ENCODE measurements at places on chromosomes 1 and 21. TPM values are rescaled to one million over a fixed set of nuclear protein-coding genes. Genes with fewer than 3 reads are reported as not detected.

MXRA8 gene
- 0.80 TPM for total RNA-seq

CYP2J2 gene
- total RNA-seq = 1.6 TPM

RC3H1 gene
- total RNA-seq = 29.5 TPM

NKAIN1 gene
- total RNA-seq = not detected

ZBTB37 gene
- 8.3 TPM for total RNA-seq

S100A5 gene
- 11.1 TPM for total RNA-seq

FCGR3B gene
- not detected for total RNA-seq

ADCY10 gene
- 0.28 TPM for total RNA-seq

C1QC gene
- not detected for total RNA-seq

USP48 gene
- total RNA-seq = 63.1 TPM

PROK1 gene
- total RNA-seq = not detected

LCE1B gene
- not detected for total RNA-seq

PLEKHN1 gene
- 9.1 TPM for total RNA-seq

TMCC2 gene
- 0.80 TPM for total RNA-seq

IFI16 gene
- total RNA-seq = 18.5 TPM

LCE2A gene
- not detected for total RNA-seq

EXTL2 gene
- total RNA-seq = 16.3 TPM

LEFTY1 gene
- not detected for total RNA-seq

FNDC5 gene
- not detected for total RNA-seq

FCRL5 gene
- total RNA-seq = not detected

ANGPTL7 gene
- total RNA-seq = not detected

VWA5B1 gene
- total RNA-seq = not detected

GUCA2A gene
- not detected for total RNA-seq

CAPN8 gene
- 94.7 TPM for total RNA-seq

TRABD2B gene
- total RNA-seq = not detected

COA6 gene
- 73.8 TPM for total RNA-seq

OR2L8 gene
- not detected for total RNA-seq

HIVEP3 gene
- 11.0 TPM for total RNA-seq

UBL4B gene
- 0.24 TPM for total RNA-seq

TNFRSF18 gene
- total RNA-seq = 14.1 TPM

NCAM2 gene
- total RNA-seq = not detected

CLCA4 gene
- not detected for total RNA-seq

TNNT2 gene
- 4.8 TPM for total RNA-seq

FAM167B gene
- total RNA-seq = 1.6 TPM

WDR64 gene
- total RNA-seq = not detected

S100A14 gene
- total RNA-seq = 411 TPM

RAVER2 gene
- total RNA-seq = 12.4 TPM

PLPPR5 gene
- total RNA-seq = not detected

SGIP1 gene
- not detected for total RNA-seq

CFHR3 gene
- total RNA-seq = 0.28 TPM

YBX1 gene
- total RNA-seq = 1,130 TPM

ROR1 gene
- total RNA-seq = 16.0 TPM

FNDC10 gene
- total RNA-seq = 5.4 TPM

GLIS1 gene
- total RNA-seq = not detected

ARV1 gene
- total RNA-seq = 12.0 TPM

DENND2C gene
- 1.1 TPM for total RNA-seq

SLC44A5 gene
- not detected for total RNA-seq

AMY1B gene
- total RNA-seq = not detected

DYNLT4 gene
- 4.3 TPM for total RNA-seq

Measured in PC-9 (cell line).